Esophagus squamous epithelium (tissue), 5 donors: ENCODE measurements at places on chromosomes 16 and 17.

DNA sequence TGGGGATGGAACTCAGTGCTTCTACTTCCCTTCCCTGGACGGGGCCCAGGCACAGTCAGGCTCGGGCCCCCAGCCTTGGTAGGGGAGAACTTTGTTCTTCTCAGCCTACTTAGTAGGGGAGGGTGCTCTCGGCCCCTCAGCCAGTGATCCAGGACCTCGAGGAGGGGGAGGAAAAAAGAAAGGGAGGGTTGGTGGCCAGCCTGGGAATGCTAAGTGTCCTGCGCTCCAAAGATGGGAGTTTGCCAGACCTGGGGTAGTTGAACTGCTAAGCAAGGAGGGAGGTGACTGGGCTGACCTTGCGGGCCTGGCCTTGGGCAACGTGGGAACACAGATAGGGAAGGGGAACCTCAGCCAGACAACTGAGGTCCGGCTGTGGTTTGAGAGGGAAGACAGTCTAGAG, 12.2 kb downstream of the ADGRG1 start:
- no peaks in the 10 kb centered on the region for H3K27me3 ChIP-seq
- DNase-seq: no peak
- peak overlapping the region; percentile 31 for H3K27ac ChIP-seq
- H3K4me1 ChIP-seq: peaks cover 87% of the 10 kb centered on the region

DNA sequence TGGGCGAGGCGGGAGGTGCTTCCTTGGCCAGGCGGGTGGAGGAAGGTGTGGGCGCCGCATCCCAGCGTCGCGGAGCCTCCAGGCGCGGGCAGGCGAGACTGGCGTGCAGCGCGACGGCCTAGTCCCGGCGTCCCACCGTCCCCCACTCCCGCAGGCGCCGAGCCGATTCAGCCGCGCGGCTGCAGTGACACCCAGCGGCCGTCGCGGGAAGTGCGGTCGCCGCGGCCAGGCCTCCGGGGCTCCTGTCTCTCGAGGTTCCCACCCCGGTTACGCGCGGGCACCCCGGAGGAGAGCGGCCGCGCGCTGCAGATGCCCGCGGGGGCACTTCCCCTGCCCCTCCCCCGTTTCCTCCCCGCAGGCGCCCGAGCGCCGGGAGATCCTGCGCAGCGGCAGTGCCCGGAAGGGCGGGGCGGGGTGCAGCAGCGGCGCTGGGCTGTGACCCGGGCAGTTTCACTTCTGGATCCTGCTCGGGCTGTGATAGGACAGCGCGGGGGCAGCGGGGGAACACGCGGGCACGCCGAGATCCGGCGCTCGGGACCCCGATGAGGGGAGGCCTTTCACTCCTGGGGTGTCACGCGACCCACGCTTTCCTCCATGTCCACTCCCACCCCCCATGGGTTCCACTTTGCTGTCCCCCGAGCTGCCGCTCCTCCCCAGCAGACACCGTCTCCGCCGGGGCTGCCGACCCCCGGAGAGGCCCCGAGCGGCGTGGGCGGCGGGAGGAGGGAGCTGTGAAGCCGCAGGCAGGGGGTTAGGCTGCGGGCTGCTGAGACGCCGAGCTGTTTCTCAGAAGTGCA, 16.6 kb downstream of the GRB7 start:
- no peaks in the 10 kb centered on the region for H3K36me3 ChIP-seq
- no peaks in the 10 kb centered on the region for H3K27me3 ChIP-seq
- DNase-seq: peak; percentile 73

GRCh38 chr17:36760425-36760824, 159.0 kb downstream of the MRM1 start:
- H3K4me1 ChIP-seq: no peaks in the 10 kb centered on the region
- H3K36me3 ChIP-seq: no peaks in the 10 kb centered on the region

DNA sequence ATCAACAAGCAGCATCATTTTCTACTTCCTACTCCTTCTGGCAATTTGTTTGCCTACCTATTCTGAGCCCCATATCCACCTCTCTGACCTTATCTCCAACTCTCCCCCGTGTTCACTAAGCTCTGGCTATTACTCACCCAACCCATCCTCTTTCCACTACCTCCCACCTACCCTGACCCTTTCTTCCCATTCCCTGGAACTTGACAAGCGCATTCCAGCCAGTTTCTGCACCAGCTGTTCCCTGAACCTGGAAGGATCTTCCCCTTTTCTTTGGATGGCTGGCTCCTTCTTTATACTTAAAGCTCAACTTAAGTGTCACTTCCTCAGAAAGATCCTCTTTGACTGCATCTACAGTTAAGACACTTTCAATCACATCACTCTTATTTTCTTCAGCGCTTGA, 2.2 kb downstream of the DCUN1D3 start:
- H3K27ac ChIP-seq: peak overlapping the region; percentile 99
- DNase-seq: no peak
- H3K27me3 ChIP-seq: no peaks in the 10 kb centered on the region
- H3K36me3 ChIP-seq: no peaks in the 10 kb centered on the region

DNA sequence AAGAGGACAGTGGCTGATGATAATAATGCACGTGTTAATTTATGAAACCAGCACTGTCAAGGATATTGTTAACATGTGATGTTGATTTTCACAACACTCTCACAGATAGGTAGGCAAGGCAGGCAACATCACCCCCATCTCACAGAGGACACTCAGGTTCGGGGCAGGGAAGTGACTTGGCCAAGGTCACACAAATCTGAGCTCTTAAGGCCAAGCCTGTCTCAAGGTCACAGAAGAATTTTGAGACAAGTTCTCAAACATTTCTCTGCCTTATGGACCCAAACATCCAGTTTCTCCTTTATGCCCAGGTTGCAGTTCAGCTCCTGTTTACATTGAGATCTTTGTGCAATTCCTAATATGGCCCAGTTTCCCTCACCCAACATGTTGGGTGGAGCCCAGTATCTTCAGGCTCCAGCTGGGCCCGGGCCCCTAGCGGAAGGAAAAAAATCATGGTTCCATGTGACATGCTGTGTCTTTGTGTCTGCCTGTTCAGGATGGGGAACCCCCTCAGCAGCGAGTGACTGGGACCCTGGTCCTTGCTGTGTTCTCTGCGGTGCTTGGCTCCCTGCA, 1.3 kb downstream of the SLC2A4 start:
- no peaks in the 10 kb centered on the region for H3K36me3 ChIP-seq
- no peak for DNase-seq
- H3K4me1 ChIP-seq: peaks cover 55% of the 10 kb centered on the region
- H3K4me3 ChIP-seq: peak overlapping the region; percentile 62
- no peaks in the 10 kb centered on the region for H3K27me3 ChIP-seq

DNA sequence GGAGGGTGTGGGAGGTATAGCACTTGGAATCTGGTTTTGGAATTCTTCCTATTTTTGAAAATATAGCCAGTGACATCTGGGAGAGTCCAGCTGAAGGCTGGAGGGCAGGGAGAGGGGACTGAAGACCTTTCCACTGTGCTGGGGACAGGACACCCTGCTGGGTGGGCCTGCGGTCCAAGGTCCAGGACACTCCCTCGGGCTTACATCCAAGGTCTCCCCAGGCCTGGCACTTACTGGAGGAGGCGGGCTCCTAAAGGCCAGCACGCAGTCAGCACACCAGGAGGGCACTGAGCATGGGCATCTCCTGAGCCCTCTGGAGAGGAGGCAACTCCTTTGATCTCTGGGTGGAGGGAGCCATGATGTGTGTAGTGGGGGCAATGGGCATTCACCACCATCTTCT, 35.5 kb upstream of the ETV4 start:
- H3K27me3 ChIP-seq: no peaks in the 10 kb centered on the region
- no peak for DNase-seq
- H3K4me1 ChIP-seq: peaks cover 22% of the 10 kb centered on the region
- H3K4me3 ChIP-seq: no peak overlapping the region
- H3K27ac ChIP-seq: no peak overlapping the region
- no peaks in the 10 kb centered on the region for H3K36me3 ChIP-seq
